ENCODE measurements at places on chromosomes 7 and 10. TPM values are rescaled to one million over a fixed set of nuclear protein-coding genes. Genes with fewer than 3 reads are reported as not detected.
A peak's percentile ranks its signal among the peaks of the same experiment; 100 is the strongest.

DNA sequence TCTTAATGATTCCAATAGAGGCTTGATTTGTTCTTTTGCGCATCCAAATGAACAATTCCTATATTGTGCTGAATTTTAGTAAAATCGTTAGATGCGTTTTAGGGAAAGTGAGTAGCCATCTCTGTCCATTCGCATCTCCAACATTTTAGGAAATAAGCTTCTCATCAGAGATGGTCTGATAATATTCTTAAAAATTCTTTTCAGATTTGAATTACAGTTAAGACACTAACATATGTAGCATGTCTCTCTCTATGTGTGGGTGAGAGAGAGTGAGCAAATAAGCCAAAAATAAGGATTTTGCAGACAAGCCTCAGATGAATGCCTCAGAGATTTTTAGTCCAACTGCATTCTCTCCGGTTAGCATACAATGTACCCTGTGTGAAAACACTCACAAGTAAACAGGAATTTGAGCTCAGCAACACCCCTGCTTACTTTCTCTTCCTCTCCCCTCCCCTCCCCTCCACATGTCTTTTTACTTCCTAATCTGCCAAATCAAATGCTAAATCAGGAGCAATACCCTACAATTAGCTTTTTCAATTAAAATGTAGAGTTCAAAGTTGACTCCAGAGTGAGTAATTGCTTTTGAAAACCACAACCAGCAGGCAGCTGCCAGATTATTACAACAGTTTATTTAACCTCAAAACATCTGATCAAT, 354.4 kb downstream of the CRPPA start:
- no peak for DNase-seq

The CDHR1 gene
- polyA plus RNA-seq = 0.79 TPM

- no peak for DNase-seq
Observed at GRCh38 chr7:138097064-138097741, 20.9 kb downstream of the AKR1D1 start.

The C10orf105 gene
- polyA plus RNA-seq = 0.24 TPM

The KIAA1549 gene
- 14.1 TPM for polyA plus RNA-seq

GRCh38 chr7:86592185-86592584, 51.5 kb upstream of the GRM3 start:
- DNase-seq = no peak

DNA sequence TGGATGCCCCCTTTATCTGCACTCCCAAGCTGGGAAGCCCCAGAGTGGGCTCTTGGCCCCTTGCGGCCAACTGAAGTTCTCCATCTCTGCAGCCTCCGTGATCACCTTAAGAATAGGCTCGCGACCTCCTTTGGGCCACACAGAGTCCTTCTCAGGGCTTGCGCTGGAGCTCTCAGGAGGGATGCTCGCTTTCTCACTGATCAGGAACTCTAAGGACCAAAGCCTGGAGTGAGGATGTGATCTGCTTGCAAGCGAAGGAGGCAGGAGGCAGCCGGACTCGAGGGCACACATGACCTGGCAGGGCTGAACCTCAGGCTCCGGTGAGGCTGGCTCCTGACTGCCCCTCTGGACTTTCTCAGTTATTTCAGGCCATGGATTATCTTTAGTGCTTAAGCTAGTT, 192.1 kb upstream of the MKI67 start:
- DNase-seq = no peak

The FAM25A gene
- not detected for polyA plus RNA-seq

- no peak for DNase-seq
Observed at GRCh38 chr10:17961551-17962422, 10.1 kb downstream of the SLC39A12 start.

The NOS3 gene
- 9.7 TPM for polyA plus RNA-seq

The HOXA6 gene
- polyA plus RNA-seq = 28.5 TPM

The MGMT gene
- 14.2 TPM for polyA plus RNA-seq

DNA sequence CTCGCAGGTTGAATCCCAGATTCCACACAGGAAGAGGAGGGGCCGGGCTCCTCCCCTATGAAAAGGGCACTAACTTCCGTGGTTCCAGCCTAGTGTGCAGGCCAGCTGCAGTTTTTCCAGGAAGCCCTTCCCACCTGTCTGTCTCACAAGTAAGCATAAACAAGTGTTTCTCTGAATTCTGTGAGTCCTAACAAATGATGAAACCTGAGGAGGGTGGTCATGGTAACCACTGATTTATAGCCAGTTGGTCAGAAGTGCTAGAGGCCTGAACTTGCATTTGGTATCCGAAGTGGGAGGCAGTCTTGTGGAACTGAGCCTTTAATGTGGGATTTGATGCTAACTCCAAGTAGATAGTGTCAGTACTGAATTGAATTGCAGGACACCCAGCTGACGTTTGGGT, 54.7 kb upstream of the STEAP4 start:
- no peak for DNase-seq

DNA sequence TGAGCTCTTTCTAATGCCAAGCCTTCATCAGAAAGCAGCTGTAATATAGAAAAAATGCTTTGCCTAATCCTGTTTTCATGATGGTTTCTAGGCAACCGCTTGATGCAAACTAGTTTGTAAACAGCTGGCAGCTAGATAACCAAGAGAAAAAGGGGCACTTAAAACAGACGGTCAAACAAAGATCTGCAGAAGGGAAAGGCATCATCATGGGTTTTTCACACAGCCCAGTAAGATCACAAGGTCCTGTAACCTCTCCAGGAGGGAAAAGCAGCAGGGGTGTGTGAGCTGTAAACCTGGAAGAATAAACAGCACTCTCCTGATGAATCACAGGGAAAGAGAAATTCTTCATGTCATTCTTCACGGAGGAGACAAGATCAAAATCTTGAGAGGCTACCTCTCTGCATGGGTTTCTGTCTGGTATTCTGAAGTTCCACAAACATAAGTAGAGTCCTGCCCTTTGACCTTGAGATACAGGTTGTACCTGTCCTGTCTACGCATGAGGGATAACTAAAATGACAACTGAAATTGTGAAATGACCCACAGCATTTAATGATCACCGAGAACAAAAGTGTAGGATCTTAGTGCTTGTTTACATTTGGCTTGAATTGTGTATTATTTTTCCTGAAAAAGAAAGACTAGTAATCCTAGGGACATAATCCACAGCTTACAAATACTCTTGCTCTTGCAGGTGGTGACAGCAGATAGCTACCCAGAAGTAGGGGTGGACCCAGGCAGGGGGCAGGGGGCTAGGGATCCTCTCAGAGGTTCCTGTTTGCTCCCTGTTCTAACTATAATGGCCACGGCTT, 48.0 kb downstream of the CREB3L2 start:
- peak; percentile 29 for DNase-seq

The ATP5F1C gene
- 367 TPM for polyA plus RNA-seq

GRCh38 chr10:127102176-127102575, 94.2 kb downstream of the INSYN2A start:
- DNase-seq = no peak

DNA sequence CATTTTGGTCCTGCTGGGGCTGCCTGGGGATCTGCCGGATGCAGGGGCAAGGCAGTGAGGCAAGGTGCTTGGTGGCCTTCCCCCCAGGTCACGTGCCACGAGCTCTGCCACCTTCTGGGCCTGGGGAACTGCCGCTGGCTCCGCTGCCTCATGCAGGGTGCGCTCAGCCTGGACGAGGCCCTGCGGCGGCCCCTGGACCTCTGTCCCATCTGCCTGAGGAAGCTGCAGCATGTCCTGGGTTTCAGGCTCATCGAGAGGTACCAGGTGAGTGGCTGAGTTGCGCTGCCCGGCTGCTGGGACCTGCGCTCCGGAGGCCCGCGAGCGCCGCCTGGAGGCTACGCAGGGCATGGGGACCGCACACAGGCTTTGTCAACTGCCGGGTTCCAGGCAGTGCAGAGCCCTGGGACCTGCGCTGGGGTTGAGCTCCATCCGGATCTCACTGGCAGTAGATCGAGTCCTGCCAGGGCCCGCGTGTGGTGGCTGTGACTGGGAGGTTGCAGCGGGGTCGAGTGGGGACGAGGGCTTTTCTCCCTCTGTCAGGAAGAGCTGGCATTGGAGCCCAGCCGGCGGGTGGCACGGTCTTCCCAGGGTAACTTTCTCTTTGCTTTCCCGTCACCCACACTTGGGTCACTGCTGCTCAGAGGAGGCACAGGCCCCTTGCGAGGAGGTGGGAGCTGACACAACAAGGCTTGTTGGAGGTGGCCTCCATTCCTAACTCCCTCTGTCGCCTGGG, 21.7 kb downstream of the AMZ1 start:
- DNase-seq = no peak

The ORC5 gene
- polyA plus RNA-seq = 25.8 TPM

GRCh38 chr7:102892631-102893278, 20.0 kb upstream of the LRRC17 start:
- DNase-seq = no peak

Data from left renal pelvis (tissue), 4 donors.